T1000 (cell line): ENCODE measurements at places on chromosomes 6 and 20.
A peak's percentile ranks its signal among the peaks of the same experiment; 100 is the strongest.

GRCh38 chr20:46637427-46638133, 13.7 kb downstream of the SLC13A3 start:
- no peak for DNase-seq

DNA sequence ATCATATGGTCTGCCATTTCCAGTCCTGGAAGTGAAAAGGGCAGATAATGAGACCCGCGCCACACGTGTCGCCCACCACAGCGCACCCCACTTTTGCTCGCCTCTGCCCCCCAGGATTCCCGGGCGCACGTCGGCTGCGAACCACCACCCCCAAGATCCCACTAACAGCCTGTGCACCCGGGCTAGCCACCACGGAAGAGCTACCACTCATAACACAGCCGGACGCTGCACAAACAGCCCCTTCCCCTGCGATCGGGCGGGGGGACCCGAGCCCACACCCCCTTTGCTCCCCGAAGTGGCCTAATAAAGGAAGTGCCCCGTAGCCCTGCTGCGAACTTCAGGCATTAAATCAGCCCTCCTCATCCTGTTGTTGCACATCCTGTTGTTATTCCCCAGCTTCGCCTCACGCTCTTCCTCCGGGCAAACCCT, 506 bp downstream of the CITED2 start:
- no peak for DNase-seq

- no peak for DNase-seq
Measured at GRCh38 chr6:165875946-165876345, 212.9 kb upstream of the PDE10A start.

- no peak for DNase-seq
Measured at GRCh38 chr6:164021589-164022250, 607.2 kb downstream of the QKI start.

- no peak for DNase-seq
Measured at GRCh38 chr6:42113936-42114636, 28.3 kb downstream of the C6orf132 start.

- no peak for DNase-seq
Measured at GRCh38 chr6:150992703-150993102, 127.2 kb downstream of the MTHFD1L start.

DNA sequence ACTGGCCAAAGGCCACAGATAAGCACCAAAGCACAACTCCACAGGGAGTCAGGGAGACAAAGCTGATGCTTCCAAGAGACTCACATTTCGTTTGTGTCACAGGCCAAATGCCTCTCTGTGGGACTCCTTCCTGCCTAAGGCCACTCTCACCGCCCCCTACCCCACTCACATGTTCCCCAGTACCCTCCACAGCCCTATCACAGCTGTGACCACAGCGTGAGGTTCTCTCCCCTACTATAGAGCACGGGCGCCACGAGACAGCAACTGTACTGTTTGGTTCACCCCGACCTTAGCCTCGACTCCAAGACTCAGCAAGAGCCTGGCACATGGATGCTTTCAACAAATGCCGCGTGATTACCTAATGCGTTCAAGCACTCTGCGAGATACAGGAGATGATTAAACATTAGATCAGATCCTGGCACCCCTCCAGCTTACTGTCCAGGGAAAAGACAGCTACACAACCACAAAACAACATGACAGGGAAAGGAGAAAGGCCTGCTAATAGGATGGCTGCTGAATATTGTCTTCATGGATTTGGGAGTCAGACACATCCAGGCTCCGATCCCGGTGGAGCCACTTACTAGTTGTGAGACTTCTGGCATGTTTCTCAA, 105.5 kb downstream of the AGPAT4 start:
- DNase-seq, result peak; percentile 85

- DNase-seq, result no peak
Measured at GRCh38 chr20:23356203-23356602, 5.6 kb downstream of the NXT1 start.

- no peak for DNase-seq
Measured at GRCh38 chr20:43559147-43559987, 540 bp downstream of the SGK2 start.

GRCh38 chr6:35654883-35655282, 33.8 kb downstream of the FKBP5 start:
- DNase-seq, result no peak

DNA sequence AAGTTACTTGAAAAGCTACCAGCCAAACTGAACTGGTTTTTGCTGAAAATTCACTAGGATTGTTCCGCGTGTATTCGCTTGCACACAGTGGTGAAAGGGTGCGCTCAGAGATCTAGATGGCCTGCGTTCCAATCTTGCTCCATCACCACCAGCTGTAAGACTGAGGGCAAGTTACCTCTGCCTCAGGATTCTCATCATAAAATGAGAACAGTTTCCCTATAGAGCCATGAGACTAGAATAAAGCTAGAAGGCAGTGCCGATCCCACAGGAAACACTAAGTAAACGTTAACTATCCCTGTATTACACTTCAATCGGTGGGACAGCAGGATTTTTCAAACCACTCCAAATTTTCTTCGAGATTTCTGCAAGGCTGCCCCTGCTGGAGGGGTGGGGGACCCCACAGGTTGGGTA, 838 bp downstream of the AHCY start:
- DNase-seq, result no peak

DNA sequence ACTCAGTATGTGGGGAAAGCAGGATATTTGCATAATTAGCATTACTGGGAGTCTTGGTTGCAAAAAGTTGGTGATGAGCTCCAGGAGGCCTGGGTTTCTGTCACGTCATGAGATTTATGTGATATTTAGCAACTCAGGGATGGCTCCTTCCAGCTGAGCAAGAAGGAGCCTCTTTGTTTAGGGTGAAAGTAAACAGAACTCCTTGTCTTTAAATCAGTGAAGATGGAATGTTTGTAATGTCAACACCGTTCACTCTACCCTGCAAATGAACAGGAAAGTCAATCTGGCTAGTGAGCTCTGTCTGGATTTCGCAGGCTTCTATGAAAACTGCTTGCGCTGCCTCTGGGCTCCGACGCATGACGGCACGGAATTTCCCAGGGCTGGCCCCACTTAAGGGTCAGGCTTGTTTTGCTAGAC, 86.9 kb downstream of the PXDC1 start:
- no peak for DNase-seq

DNA sequence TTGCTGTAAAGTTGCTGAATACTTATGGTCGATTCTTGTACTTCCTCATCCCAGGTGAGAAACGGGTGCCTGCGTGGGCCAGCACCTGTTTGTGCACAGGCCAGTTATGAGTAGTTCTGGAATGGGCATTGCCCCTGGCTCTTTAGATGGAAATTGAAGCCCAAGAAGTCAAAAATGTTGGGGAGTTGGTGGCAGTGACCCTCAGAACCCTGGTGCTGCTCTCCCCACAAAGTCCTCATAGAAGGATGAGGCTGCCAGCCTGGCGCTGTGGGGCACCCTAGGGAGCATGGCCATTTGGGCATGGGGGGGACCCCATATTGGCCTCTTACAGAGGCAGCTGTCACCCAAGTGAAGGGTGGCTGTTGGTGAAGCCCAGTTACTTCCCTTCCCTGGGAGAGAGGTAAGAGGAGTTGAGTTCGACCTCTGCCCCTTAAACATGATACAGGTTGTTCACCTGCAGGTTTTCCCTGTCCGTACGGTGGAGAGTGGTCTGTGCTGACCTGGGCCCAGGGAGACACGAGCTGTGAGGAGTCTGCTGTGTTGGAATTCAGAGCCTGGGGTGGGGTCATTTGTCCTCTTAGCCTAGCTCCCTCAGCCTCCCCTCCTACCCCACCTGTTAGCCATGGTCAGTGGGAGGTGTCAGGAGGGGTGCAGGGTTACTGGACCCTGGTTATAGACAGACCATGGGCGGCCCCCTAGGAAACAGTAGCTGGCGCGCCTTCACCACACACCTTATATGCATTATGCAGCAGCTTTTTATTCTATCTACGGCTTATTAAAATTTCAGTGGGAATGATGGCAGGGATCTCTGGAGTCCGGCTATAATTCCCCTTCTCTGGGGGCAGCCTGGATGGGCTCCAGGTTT, 4.9 kb downstream of the HMGA1 start:
- no peak for DNase-seq

GRCh38 chr20:62835931-62836861, 19.3 kb downstream of the COL9A3 start:
- DNase-seq, result no peak

- no peak for DNase-seq
Measured at GRCh38 chr6:149929422-149929821, 6.5 kb upstream of the RAET1G start.

- DNase-seq, result no peak
Measured at GRCh38 chr6:165671222-165671768, 8.3 kb upstream of the PDE10A start.

DNA sequence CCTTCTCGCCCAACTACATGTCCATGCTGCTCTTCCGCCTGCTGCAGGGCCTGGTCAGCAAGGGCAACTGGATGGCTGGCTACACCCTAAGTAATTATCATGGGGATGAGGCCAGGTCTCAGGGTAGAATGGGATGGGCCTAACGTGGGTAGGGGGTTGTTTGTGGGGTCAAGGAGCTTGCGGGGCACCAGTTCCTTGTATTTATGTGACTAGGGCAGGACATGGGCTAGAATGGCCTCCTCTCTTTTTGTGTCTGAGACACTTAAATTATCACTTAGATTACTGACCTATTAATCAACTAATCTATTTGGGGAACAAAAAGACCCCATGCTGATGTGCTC, 10.7 kb downstream of the SLC22A1 start:
- no peak for DNase-seq

DNA sequence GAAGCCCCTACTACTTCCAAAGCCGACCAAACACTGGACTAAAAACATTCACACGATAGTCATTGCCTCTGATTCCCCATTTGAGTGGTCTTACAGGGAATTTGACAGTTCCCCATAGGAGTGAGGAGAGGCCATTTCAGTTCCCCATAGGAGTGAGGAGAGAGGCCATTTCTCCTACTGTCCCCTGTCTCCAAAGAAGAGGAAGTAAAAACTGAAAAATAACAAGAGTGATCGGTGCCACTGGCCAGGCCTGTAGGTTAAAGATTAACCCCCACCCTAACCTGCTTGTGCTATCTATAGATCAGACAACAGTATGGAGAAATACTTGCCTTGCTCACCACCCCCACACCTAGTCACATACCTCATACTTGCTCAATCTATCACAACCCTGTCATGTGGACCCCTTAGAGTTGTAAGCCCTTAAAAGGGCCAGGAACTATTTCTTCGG, 204.0 kb upstream of the MOCS1 start:
- DNase-seq, result no peak

DNA sequence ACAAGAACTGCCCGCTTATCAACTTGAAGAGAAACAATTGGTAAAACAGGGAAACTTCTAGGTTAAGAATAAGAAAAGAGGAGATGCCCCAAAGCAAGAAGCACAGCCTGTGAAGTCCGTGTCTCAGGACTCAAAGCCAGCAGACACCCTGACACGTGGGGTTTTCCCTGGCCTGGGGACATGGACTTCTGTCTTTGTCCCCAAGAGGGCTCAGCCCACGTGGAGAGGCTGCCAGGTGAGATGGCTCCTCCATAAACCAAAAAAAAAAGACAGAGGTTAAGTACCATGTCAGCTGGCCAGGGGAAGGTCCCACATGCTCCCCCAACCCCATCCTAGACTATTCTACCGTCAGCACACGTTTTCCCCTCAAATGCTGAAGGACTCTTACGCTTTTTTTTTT, 9.9 kb downstream of the SERPINB6 start:
- no peak for DNase-seq
